ENCODE measurements at places on chromosomes 3 and 15.

DNA sequence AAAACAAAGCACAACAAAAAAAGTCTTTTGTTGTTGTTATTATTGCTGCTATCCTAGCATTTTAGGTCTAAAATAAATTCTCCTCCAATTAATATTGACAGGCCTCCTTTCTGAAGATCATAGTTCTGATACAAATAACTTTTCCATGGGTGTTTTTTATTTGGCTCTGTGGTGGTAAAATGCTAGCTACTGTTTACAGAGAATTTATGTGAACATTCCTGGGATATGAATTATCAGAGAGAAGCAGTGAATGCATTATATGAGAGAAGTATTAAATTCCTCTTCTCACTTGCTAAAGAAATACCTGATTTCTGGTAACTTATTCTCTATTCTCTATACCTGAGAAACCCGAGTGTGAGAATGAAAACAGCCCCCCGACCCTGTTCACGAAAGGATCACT, 57.5 kb upstream of the TMCO5A start:
- DNase-seq: no peak

GRCh38 chr15:50655555-50655954, 31.0 kb downstream of the TRPM7 start:
- DNase-seq: no peak

GRCh38 chr3:194713299-194714136, 27.8 kb downstream of the FAM43A start:
- no peak for DNase-seq

DNA sequence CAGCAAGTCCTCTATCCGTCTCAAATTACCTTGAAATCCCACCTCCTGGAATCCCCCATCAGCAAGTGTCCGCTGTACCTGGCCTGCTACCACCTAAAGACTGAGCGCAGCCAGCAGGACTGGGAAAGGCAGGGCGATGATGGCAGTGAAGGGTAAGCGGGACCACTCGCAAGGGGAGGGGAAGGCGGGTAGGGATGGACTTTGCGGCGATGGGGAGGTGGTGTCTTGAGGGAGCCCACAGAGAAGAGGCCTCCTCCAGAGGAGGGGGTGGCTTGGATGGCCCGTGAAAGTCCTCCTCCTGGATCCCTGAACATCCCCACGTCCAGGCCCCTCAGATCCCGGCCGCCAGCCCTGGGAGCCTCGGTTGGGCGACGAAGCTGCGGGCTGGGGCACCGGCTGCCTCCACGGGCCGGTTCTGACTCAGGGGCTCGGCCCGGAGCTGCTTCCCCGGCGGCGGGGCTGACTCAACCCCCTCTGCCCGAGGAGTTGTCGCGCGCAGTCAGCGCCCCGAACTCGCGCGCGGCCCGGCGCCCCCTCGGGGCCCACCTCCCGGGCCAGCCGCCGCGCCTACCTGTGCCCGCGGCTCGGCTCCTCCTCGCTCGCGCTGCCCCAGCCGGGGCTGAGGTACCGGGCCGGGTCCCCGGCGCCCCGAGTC, 512 bp downstream of the LARP6 start:
- no peak for DNase-seq

GRCh38 chr3:24242012-24242698, 252.5 kb downstream of the THRB start:
- no peak for DNase-seq

DNA sequence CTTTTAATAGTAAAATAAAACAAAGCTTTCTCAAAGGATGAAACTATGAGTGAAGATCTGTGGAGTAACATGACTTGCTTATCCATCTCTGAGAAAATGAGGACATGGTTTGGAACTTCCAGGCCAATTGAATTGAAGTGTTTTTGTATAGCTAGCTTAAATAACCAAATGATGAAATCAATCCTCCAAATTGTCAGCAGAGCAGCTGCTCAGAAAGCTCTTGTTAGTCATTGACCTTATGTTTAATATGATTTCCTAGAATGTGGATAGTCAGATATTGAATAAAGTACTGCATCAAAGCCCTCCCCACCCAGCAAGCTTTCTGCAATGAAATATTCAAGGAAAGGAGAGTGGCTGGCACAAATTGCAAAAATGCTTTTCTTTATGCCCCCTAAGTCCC, 437.2 kb downstream of the MFSD1 start:
- no peak for DNase-seq

- no peak for DNase-seq
Measured at GRCh38 chr15:68157074-68157473, 48.1 kb downstream of the CALML4 start.

DNA sequence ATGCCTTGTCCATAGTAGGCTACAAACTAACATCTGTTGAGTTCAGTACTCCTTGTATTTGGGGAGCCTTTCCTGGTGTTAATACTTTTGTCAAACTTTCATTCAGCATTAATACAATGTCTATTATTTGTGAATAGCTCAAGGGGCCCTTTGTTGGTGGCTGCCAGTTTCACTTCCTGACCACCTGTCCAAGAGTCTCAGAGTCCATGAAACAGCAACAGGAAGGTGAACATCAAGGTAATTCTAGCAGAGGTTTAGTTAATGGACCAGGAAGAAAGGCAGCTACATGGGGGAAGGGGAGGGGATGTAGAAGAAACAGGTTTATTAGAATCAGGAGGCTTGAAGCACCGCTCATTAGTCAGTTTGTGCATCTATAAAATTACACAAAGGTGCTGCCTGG, 386.9 kb downstream of the PDCD6IP start:
- no peak for DNase-seq
